ENCODE measurements at places on chromosomes 12 and 14.

- H3K36me3 ChIP-seq: no peaks in the 10 kb centered on the region
- no peaks in the 10 kb centered on the region for H3K4me1 ChIP-seq
- H3K4me3 ChIP-seq: no peak overlapping the region
- no peaks in the 10 kb centered on the region for H3K27me3 ChIP-seq
These were observed 24.5 kb downstream of the ERG28 start for GRCh38 chr14:75636100-75636692.

- no peaks in the 10 kb centered on the region for H3K36me3 ChIP-seq
- no peak for DNase-seq
- H3K4me3 ChIP-seq: peak overlapping the region; percentile 51
- H3K4me1 ChIP-seq: peaks cover 12% of the 10 kb centered on the region
- peaks cover 9% of the 10 kb centered on the region for H3K27me3 ChIP-seq
- H3K27ac ChIP-seq: no peak overlapping the region
These were observed 14.5 kb downstream of the CYP46A1 start for GRCh38 chr14:99698642-99699041.

DNA sequence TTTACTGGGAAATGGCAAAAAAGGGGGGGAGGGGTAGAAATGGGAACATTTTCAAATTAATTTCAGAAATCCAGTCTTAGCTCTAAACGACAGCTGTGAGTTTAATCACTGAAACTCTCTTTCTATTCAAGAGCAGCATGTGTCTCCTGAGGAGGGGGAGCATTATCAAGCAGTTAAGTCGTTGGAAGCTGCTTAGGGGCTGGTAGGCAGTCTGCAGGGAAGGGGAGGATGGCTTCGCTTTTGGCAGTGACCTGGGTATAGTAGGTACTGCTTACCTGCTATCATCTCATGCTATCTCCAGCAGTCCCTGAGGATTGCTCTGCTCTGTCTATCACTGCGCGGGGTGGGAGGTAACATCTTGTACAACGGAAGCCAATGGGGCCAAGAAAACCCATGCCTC lies 567.4 kb downstream of the NRXN3 start:
- no peaks in the 10 kb centered on the region for H3K36me3 ChIP-seq
- no peaks in the 10 kb centered on the region for H3K27me3 ChIP-seq
- H3K27ac ChIP-seq: no peak overlapping the region
- H3K4me1 ChIP-seq: no peaks in the 10 kb centered on the region
- H3K4me3 ChIP-seq: no peak overlapping the region
- no peak for DNase-seq

GRCh38 chr12:7374423-7375144 lies 69.4 kb downstream of the CD163L1 start:
- no peak overlapping the region for H3K4me3 ChIP-seq
- no peak overlapping the region for H3K27ac ChIP-seq
- DNase-seq: no peak
- H3K36me3 ChIP-seq: no peaks in the 10 kb centered on the region

All from effector memory CD8-positive, alpha-beta T cell (primary cell).